ENCODE measurements at places on chromosomes 13 and 19.
A peak's percentile ranks its signal among the peaks of the same experiment; 100 is the strongest.

DNA sequence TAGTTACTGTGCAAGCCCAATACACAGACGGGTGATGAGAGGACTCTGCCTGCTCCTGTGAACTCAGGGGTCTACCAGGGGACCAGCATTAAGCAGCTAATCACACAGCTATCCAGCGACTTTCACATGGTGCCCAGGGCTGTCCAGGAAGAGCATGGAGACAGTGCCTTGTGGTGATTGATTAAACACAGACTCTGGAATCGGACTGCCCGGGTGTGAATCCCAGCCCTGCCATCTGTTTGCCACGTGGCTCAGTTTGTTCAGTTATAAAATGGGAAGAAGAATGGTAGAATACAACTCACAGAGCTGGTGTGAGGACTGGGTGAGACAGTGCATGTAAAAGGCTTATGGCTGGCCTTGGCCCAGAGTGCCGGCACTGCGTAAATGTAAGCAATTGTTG lies 42.1 kb upstream of the NPAS1 start:
- no peak for DNase-seq

DNA sequence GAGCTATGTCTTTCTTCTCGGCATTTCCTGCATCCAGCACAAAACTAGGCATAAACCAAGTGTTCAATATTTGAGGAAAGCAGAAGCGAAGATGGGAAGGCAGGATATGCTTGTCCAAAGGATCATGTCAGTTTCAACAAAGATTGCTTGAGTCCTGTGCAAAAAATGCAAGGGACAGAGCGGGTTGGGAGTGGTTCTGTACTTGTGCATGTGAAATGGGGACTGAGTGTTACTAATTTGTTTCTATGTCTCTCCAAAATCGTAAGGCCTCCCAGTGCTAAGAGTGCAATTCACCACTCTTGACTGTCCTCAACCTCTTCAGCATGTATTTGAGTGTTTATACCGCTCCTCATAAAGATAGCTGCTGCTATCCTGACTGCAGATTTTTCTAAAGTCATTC lies 166.2 kb downstream of the DLEU7 start:
- no peak for DNase-seq

GRCh38 chr19:14915116-14915515 lies 26.2 kb upstream of the OR7C2 start:
- DNase-seq, result no peak

GRCh38 chr13:20053016-20053415 lies 94.5 kb downstream of the ZMYM2 start:
- no peak for DNase-seq

GRCh38 chr13:43852923-43853404 lies 26.6 kb downstream of the CCDC122 start:
- DNase-seq, result no peak

DNA sequence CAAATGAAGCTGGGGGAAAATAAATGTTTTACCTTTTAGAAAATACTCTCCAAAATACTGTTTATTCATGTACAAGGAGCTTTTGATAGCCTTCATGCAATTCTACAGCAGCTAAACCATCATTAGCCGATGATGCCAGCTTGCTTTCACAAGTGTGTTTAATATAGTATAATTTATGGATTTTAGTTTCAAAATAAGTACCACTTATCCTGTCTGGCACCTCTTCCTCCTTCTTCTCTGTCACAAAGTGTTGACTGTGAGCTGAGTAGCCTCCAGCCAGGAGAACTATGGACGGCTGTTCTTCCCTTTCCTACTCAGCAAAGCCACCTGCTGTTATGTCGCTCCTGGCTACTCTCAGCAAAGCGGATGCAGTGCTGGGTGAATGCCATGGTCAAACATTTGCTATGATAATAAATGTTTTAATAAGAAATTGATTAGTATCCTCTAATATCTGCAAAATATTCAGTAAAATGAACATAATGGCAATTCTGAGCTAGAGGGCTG lies 238.2 kb downstream of the LIG4 start:
- DNase-seq, result no peak

GRCh38 chr19:7866399-7867091 lies 7.6 kb downstream of the PRR36 start:
- no peak for DNase-seq

DNA sequence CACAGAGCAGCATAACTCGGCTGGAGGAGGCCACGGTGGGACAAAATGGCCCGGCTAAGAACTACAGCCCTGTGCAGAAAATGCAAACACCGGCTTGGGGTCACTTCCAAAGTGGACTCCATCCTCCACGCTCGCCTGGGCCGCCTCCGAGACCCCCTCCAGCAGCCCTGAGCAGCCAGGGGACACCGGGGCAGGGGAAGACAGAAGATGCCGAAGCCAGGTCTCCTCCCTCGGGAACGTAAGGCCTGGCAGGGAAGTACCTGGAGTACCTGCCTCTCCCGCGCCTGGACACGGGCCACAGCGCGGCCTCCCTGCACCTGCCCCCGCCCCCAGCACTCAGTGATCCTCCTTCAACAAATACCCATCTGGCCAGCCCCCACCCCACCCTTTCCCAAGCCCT lies 5.0 kb downstream of the LMNB2 start:
- no peak for DNase-seq

- DNase-seq, result no peak
These were observed 115.2 kb upstream of the PEG3 start for GRCh38 chr19:56955637-56956216.

DNA sequence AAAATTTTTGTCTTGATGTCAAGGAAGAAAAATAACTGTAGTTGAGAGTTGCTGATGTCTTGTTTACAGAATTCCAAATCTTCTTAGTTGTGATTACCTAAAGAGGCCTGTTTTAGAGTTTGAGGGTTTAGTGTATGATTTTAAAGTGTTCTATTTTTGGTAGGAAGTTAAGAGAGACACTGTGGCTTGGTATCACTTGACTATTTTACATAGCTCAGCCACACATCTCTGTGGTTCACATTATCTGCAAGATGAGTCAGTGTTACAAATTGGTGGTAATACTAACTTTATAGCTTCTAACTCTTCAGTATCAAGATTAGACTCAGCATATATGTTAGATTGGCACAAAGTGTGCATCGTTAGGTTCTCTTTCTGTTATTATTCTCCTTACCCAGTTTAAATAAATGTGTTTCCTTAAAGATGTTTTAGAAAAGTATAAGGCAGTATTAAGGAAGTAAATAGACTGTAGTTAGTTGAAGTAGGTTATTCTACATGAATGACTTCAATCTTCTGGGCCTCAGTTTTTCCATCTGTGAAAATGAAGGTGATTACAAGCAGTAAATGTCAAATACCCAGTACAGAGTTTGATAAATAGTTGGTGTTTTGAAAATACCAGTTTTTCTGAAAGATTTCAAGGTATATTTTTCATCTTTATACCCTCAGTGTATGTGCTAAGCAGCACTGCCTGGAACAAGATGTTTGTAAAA lies 33.4 kb downstream of the COG6 start:
- no peak for DNase-seq

DNA sequence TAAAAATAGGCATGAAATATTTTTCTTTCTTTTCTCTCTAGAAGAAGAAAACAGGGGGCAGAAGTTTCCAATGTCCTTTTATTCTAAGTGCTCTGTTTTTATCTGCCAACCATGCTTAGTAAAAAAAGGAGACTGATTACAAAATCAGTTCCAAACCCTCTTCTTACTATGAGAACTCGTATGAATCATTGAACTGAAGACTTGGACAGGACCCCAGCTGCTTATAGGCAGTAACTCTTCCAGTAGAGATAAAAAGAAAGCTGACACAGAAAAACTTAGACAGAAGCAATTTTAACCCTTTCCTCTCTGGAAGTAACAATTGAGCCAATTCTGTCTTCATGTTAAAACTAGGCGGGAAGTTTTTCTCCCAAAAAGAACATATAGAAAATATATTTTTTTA lies 24.5 kb upstream of the FREM2 start:
- no peak for DNase-seq

GRCh38 chr13:113433391-113433916 lies 19.8 kb downstream of the ADPRHL1 start:
- no peak for DNase-seq

DNA sequence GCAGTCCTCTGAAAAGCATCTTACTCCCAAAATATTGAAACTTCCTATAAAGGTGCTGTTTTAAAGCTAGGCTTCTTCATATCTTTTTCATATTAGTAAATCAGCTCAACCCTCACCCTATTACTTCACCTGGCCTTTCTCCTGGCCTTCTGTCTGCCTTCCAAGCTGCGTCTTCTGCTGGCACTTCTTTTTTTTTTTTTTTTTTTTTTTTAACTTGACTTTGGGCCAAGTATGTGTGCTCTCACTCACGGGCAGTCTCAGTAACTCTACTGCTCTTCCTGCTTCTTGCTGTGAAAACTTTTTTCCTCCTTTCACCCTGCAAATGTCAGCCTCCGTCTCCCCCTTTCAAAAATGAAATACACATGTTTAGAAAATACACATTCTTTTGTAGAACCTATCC lies 41.2 kb upstream of the KCTD4 start:
- DNase-seq, result peak; percentile 33

- DNase-seq, result peak; percentile 96
These were observed at the start of gene ZFP36 for GRCh38 chr19:39406656-39407409. ZFP36 (plus strand) TSS chr19:39406847; CDS start chr19:39406905, 58 bp downstream.

DNA sequence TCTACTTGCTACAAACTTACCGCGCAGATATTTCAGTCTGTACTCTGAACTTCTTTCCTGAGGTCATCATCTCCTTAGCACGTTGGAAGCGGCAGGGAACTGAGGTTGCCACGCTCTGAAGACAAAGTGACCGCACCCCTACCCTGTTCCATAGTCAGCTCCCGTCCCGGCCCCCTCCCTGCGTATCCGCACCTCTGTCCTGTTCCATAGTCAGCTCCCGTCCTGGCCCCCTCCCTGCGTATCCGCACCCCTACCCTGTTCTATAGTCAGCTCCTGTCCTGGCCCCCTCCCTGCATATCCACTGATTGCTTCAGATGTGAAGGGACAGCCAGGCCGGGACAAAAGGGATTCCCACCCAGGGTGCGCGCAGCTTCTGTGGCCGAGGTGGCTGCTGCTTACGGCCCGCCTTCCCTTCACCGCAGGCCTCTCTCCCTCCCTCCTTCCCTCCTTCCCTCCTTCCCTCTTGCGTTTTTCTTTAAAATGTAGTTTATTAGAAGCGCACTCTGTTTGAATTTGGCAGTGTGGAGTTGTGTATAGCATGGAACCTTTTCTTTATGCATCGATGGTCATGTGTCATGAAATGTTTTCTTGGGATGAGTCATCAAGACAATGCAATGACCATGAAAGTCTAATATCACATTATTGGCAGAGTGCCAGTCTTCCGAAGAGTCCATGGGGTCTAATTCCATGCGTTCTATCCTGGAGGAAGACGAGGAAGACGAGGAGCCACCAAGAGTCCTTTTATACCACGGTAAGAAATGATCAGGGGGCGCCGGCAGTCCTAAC lies 21.9 kb upstream of the NDUFS7 start:
- no peak for DNase-seq

GRCh38 chr13:34256236-34256635 lies 438.3 kb downstream of the RFC3 start:
- DNase-seq, result no peak

- no peak for DNase-seq
These were observed 8.7 kb upstream of the KANK2 start for GRCh38 chr19:11205939-11206570.

GRCh38 chr19:13794398-13794756 lies 866 bp upstream of the ZSWIM4 start:
- peak; percentile 78 for DNase-seq

GRCh38 chr19:36215276-36216123 lies 594 bp downstream of the ZNF146 start:
- DNase-seq, result peak; percentile 9

GRCh38 chr19:2691951-2692350 lies 10.5 kb downstream of the GNG7 start:
- DNase-seq, result no peak

- DNase-seq, result no peak
These were observed 23.8 kb downstream of the TMED1 start for GRCh38 chr19:10812196-10812595.

- DNase-seq, result no peak
These were observed 802.2 kb upstream of the MIR17HG start for GRCh38 chr13:90545070-90545840.

DNA sequence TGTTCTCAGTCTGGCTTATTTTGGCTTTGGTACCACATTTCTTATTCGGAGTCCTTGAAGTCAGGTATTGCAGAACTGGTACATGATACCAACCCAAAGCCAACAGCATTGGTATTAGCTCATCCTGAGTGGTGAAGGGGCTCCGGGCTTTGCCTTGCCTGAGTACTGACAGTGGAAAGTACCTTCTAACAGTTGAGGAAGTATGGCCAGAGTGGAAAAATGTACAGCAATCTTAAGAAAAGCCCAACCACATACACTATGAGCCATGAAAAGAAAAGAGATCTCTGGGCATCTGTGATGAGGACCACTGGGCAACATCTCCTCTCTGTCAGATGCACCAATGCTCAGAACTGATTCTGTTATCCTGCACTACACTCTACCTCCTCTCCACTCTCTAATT lies 8.3 kb downstream of the LCP1 start:
- DNase-seq, result no peak

GRCh38 chr13:75220861-75221260 lies 261.1 kb downstream of the TBC1D4 start:
- DNase-seq, result no peak

DNA sequence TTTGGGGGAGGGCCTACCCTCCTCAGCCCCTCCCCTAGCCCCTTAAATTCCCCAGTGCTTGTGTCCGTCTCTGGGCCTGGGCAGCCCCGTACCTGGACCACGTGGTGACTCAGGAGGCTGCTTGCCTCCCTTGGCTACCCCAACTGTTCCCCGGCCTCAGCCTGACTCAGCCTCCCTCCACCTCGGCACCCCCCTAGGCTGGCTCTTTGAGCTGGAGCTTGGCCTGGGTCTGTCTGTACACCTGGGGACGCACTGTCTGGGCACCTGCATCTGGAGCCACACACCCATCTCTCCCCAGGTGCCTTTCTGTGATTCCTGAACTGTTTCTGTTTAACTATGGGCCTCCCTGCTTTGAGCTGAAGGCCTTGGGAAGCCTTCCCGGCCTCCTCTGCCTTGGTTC lies 1.8 kb upstream of the KLK14 start:
- DNase-seq, result no peak

- DNase-seq, result no peak
These were observed 34.3 kb downstream of the URI1 start for GRCh38 chr19:29976151-29976943.

- DNase-seq, result no peak
These were observed 1677.1 kb downstream of the OLFM4 start for GRCh38 chr13:54705738-54706137.

DNA sequence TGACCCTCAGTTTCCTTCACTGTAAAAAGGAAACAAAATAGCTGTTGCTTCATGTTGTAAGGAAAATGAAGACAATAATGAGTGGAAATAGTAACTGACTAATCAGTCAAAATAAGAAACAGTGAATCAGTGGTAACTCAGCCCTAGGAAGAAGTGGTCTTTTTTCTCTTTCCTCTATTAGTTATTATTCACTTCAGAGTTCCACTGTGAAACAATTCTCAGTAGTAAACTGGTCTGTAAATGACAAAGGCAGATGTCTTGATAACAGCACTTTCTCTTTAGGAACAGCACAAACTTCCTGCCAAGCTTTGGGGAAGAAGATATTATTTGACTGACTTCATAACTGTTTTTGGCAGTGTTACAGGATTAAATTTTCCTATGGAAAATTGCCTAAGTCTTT lies 600.5 kb upstream of the KLHL1 start:
- DNase-seq, result no peak

- DNase-seq, result no peak
These were observed 110.9 kb upstream of the CSNK1A1L start for GRCh38 chr13:37216331-37216730.

Data from transverse colon (tissue), 4 donors.